Hematopoietic multipotent progenitor cell treated with erythropoietin and hydrocortisone succinate and interleukin-3 and kit ligand, for 6 days (in vitro differentiated cells): ENCODE measurements at places on chromosomes 1 and 21.

- DNase-seq = peak; percentile 76
These were observed 39.6 kb upstream of the LDLRAP1 start for GRCh38 chr1:25503551-25504426.

GRCh38 chr1:56774067-56774609 lies 45.1 kb downstream of the FYB2 start:
- peak; percentile 12 for DNase-seq

DNA sequence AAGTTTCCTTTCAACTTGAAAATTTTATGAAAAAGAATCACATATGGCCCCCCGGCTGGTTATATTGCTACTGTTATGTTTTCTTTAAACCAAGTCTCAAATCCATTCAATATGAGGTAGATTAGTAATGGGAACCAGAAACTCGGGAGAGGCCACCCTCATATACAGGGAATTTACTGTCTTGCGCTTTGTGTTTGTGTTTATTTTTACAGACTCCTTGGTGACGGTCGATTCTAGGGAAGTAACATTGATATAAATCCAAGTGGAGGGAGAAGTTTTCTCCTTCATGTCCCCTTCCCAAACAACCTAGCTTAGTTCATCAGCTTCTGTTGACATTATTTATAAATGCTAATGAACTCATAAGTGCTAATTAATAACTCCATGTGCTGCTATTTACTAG lies 163.5 kb upstream of the LMO4 start:
- DNase-seq = no peak

- no peak for DNase-seq
These were observed 6.8 kb downstream of the ETV3L start for GRCh38 chr1:157092831-157093230.

DNA sequence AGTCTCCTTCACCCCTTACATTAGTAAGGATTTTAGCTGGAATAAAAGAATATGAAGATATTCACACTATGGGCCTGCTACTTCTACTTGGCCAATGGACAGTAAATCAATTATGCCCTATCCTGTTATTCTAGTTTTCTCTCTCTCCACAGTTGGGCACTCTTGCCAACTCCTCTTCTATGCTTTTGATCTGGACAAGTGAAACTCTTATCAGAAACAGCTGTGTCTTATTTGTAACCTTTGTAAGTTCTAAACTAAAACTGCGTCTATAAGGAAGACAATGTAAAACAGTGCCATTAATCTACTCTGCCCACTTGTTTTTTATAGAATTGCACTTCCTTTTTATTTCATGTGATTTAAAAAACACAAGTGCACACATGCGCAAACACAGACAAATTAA lies 244.0 kb upstream of the DMRTA2 start:
- peak; percentile 41 for DNase-seq
